CD4-positive, alpha-beta T cell treated with Interleukin-12 subunit alpha and Interleukin-12 subunit beta, for 1 hour (primary cell): ENCODE measurements at places on chromosomes 7 and 10.

- DNase-seq, result no peak
These were observed 25.2 kb upstream of the CFAP46 start for GRCh38 chr10:132967540-132967939.

DNA sequence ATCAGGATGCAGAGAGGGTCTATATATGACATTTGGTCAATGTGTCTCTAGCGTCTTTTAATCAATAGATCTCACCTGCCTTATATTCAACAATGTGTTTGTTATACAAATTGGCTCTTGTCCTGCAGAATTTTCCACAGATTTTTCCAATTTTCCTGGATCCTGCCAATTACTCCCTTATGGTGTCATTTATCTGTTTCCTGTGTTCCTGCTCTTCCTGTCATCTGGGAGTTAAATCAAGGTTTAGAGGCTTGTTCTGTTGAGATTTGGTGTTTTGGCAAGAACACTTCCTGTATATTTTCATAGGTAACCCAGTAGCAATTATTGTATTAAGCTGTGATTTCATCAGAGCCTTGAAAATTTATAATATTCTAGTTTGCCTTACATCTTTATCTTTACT lies 8.8 kb upstream of the C10orf71 start:
- no peak for DNase-seq

GRCh38 chr10:17685233-17685840 lies 41.4 kb downstream of the STAM start:
- peak; percentile 58 for DNase-seq

- DNase-seq, result no peak
These were observed 39.6 kb downstream of the STAM start for GRCh38 chr10:17683541-17683940.

- no peak for DNase-seq
These were observed 112.4 kb upstream of the EEPD1 start for GRCh38 chr7:36040679-36041078.

DNA sequence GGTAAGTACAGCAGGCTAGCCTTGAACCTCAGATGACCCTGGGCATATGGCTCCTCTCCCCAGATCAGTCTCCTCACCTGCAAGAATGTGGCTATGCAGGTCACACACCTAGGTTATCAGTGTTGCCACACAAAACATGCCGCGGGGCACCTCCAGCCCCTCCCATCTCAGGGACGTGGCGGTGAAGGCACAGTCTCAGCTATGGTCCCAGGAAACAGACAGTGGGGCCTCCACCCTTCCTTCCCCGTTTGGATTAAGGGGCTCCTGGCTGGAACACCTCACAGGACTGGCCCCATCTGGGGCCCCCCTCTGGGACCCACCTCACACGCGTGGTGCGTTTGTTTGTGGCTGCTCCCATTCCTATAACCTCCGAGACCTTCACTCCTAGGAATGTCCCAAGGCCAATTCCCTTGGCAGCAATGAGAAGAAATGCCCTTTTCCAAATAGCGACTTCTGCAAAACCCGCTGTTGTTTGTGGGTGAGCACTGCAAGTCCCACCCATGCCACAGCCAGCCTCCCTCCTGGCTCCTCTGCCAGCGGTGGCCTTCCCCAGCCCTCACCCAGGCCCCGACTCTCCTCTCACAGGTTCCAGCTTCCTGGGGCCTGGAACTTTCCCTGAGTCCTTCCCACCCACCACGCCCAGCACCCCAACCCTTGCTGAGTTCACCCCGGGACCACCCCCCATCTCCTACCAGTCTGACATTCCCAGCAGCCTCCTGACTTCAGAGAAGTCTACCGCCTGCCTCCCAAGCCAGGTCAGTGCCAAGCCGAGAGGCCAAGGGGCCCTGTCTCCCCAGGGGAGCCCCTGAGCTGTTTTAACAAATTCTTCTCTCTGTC lies 17.1 kb downstream of the ZMIZ2 start:
- DNase-seq, result no peak
